ENCODE measurements at places on chromosomes 13 and 19.

DNA sequence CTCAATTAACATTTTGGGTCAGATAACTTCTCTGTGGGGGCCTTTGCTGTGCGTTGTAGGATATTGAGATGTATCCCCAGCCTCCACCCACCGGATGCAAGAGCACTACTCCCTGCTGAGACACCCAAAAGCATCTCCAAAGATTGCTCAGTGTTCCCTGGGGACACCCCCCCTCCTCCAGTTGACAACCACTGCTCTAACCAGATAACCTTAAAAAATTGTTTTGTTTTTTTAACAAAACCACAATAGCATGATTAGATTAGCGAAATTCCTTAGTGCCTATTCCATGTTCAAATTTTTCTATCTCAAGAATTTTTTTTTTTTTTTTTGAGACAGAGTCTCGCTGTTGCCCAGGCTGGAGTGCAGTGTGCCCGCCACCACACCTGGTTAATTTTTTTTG, 2.6 kb upstream of the EPN1 start:
- DNase-seq = no peak

DNA sequence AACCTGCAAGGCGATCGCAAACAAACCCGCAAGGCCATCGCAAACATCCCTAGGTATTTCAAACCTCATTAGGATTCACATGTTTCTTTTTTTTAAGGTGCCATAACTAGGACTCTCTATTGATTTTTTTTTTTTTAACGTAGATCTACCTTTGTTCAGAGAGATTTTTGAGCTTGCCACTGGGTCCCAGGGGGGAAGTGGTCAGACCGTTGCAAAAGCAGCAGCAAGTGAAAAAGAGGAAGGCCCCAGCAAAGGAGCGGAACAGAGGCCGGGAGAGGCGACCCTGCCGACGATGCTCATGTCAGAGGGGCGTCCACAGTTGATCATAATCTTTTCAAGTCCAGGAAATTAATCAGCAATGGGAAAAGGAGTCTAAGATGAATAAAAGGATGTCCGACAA, 32.7 kb upstream of the FLT1 start:
- no peak for DNase-seq

DNA sequence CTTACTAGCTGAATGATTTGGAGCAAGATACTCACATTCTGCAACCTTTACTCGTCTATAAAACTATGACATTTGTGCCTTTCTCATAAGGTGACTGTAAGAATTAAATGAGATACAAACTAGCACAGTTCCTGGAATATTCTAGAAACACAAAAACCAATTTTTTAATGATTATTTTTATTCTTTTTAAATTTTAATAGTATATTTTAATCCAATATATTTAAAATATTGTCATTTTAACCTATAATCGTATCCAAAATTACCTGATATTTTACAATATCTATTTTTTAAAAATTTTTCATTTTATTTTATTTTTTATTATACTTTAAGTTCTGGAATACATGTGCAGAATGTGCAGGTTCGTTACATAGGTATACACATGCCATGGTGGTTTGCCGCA, 238.1 kb downstream of the OLFM4 start:
- no peak for DNase-seq

GRCh38 chr13:30997697-30998096, 65.2 kb downstream of the TEX26 start:
- DNase-seq = no peak

DNA sequence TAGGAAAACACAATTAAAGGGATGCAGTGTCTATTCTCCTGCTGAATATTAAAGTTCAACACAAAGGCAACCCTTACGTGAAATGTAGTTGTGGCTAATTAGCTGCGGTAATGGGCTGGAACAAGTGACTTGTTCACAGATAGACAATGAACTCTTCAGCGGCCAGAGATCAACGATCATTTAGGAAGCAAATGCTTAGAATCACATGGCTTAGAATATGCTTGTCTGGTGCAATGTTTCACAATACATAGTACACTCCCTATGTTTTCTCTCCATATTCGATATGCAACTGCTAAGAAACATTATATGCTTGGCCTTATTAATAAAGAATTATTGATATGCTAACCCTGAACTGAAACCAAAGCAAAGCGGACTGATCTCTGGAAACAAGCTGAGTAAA, 25.7 kb upstream of the MTUS2 start:
- no peak for DNase-seq

GRCh38 chr19:29380581-29380980, 145.2 kb upstream of the VSTM2B start:
- no peak for DNase-seq

GRCh38 chr19:9797871-9798270, 21.0 kb downstream of the FBXL12 start:
- no peak for DNase-seq

- DNase-seq = no peak
Observed at GRCh38 chr19:7549429-7550148, 14.1 kb downstream of the PNPLA6 start.

GRCh38 chr13:97798171-97798821, 155.2 kb upstream of the IPO5 start:
- no peak for DNase-seq

DNA sequence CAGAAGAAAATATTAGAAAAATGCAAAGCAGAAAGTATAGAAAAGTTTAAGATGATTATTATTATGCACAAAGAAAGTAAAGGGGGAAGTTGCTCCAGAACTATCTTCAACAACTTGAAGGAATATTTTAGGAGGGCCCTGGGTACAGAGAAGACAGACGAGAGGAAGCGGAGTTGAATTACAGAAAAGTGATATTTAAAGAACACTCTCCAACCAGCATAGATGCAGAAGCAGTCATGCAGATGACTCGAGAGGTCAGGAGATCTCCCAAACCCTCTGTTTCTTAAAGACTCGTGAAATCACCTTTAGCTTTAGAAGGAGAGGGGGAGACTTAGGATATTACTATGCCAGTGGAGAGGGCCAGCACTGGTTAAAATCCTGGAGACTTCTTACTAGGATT, 8.5 kb upstream of the SHISA2 start:
- no peak for DNase-seq

- peak; percentile 84 for DNase-seq
Observed at GRCh38 chr13:24683838-24684599, 3.8 kb downstream of the ATP12A start.

DNA sequence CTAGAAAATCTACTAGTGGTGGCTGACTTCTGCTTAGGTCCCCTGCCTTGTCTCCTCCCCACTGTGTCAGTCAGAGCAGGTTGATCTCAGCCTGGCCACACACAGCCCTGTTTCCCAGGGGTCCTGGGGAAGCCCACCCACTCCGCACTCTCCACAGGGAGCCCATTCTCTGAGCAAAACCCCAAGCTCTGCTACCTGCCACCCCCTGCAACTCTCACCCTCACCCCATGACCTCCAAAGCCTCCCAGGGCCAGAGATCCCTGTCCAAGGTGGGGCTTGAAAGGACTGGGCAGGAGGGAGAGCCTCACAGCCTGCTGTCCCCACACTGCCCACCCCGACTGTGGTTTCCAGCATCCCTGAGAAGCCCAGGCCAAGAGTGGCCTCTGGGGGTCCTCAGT, 58.8 kb upstream of the ZNF536 start:
- DNase-seq = no peak

DNA sequence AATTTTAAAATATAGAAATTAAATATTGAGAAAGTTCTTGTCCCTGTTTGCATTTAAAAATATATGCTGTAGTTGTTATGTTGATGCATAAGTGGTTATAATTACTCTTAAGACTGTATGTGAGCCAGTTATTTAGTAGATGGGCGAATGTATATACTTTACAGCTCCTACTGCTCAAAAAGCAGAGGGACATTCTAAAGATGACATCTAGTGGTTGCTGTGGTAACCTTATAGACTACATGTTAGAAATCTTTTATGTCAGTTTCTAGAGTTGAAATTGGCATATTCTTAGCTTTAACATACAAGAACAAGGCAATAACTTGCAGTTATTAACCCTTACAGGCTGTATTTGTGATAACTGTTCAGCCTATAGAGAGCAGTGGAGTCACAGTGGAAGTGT, 160.5 kb downstream of the OLFM4 start:
- no peak for DNase-seq

- no peak for DNase-seq
Observed at GRCh38 chr13:89239361-89240127, 1568.4 kb downstream of the SLITRK5 start.

- DNase-seq = peak; percentile 78
Observed at GRCh38 chr13:50244713-50245574, 229.7 kb downstream of the KCNRG start.

All from activated CD4-positive, alpha-beta T cell treated with anti-CD3 and anti-CD28 coated beads, Interleukin-2, amount 10 ng/mL, durations not matched to agents 24 days and 14 days (primary cell).